NCI-H460 (cell line): ENCODE measurements at places on chromosomes 12 and 14. TPM values are rescaled to one million over a fixed set of nuclear protein-coding genes. Genes with fewer than 3 reads are reported as not detected.

DNA sequence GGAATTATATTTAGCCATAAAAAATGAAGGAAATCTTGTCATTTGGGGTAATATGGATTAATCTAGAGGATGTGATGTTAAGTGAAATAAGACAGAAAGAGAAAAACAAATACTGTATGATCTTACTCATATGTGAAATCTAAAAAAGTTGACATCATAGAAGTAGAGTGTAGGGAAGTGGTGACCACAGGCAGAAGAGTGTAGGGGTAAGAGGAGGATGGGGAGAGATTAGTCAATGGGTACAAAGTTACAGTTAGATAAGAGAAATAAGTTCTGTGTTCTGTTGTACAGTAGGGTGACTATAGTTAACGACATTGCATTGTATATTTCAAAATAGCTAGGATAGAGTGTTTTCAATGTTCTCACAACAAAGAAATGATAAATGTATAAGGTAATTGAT lies 87.0 kb downstream of the TSHR start:
- DNase-seq = no peak

- no peak for DNase-seq
Measured at GRCh38 chr14:23438101-23438971, 2.9 kb upstream of the MYH7 start.

DNA sequence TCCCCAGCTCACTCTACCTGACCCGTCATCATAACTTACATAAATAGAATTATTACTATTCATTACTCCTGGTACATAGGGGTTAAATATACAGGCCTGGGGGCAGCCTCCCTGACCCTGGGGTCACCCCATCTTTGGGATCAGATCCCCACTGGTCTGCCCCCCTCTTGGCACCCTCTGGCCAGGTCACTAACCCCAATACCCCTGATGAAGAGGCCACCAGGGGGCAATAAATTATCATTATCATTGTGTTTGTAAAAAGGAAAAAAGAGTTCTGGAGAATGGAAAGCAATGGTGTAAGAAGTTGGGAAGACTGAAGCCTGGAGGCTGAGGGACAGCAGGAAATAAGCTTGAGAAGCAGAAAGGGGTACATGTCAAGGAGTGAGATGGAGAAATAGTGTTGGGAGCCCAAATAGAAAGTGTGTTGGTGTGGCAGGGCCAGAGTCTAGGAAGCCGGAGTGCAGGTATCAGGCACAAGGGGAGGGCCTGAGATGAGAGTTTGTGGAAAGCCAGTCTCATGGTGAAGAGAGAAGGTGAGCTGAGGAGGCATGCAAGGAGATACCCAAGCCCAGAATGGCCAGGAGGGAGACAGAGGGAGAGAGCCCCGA lies 6.1 kb upstream of the AAAS start:
- no peak for DNase-seq

DNA sequence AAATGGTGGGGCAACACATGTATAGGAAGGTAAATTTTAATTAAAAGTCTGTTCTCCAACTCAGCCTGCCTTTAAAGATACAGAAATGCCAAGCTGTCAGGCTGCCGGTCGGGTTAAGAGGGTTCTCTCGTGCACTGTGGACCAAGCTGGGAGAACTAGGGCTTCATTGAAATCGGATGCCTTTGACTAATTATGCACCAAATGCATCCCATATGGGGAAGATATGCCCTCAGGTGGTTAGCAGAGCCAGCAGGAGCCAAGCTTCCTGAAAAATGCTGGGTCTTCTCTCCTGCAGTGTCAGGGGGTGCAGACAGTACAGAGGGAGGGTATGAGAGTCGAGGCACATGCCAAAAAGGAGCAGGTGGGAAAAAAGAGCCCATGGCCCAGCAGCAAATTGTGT lies 236.1 kb downstream of the CACNA1C start:
- DNase-seq = no peak

DNA sequence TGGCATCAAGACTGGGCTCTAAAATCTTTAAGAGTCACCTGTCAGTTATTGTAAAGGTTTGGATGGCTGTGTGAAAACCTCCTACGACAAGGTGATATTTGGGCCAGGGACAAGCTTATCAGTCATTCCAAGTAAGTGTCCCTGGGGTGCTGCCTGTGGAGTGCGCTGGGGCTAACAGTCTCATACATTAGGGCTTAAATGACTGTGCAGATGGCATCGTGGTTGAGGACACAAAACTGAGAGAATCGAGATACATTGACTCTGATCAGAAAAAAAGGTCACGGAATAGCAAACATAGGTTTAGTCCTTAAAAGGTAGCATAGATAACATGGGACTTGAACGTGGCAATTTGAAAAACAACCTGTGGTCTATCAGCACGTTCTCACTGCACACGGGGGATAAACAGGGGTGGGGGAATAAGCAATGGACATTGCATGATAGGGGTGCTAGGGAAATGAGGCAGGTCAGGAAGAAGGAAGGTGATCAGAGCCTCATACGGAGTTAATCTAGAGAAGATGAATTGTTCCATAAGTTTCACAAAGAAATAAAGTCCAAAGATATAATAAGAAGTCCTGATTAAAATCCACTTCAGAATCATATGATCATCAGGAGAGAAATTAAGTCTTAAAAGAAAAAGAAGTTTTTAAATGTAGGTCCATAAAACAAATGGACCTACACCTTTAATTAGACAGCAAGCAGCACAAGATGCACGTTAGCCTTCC lies 100.3 kb downstream of the DAD1 start:
- DNase-seq = no peak

MIP gene
- total RNA-seq = not detected in 2 replicates
